ENCODE measurements at places on chromosomes 6 and 20. TPM values are rescaled to one million over a fixed set of nuclear protein-coding genes. Genes with fewer than 3 reads are reported as not detected.

SPATA25 gene
- 1.7 TPM for total RNA-seq

TINAG gene
- 0.16 TPM for total RNA-seq

TBC1D7 gene
- total RNA-seq, result 20.6 TPM

C6orf120 gene
- total RNA-seq, result 48.2 TPM

HCRTR2 gene
- total RNA-seq, result 0.16 TPM

SIRPB2 gene
- total RNA-seq, result 1.2 TPM

EDN1 gene
- 13.5 TPM for total RNA-seq

IL17F gene
- total RNA-seq, result not detected

TRAPPC3L gene
- 0.42 TPM for total RNA-seq

MYLK4 gene
- 4.0 TPM for total RNA-seq

RIMS1 gene
- total RNA-seq, result 21.0 TPM

IL20RA gene
- total RNA-seq, result 4.4 TPM

MTFR2 gene
- total RNA-seq, result 1.6 TPM

BNIP5 gene
- not detected for total RNA-seq

NKX2-4 gene
- not detected for total RNA-seq

RAB32 gene
- total RNA-seq, result 30.6 TPM

POM121L2 gene
- total RNA-seq, result not detected

HLA-DMB gene
- total RNA-seq, result 8.9 TPM

CLDN20 gene
- not detected for total RNA-seq

PPARD gene
- 5.8 TPM for total RNA-seq

MYB gene
- total RNA-seq, result 2.1 TPM

CCDC28A gene
- 18.3 TPM for total RNA-seq

USP49 gene
- 4.9 TPM for total RNA-seq

ERVFRD-1 gene
- not detected for total RNA-seq

ACTL10 gene
- total RNA-seq, result 0.95 TPM

GSTA2 gene
- not detected for total RNA-seq

BPIFA3 gene
- total RNA-seq, result not detected

STMND1 gene
- not detected for total RNA-seq

COL21A1 gene
- 151 TPM for total RNA-seq

ATP9A gene
- total RNA-seq, result 25.6 TPM

ZC3H12D gene
- 1.2 TPM for total RNA-seq

SLC22A16 gene
- 0.63 TPM for total RNA-seq

ORC3 gene
- total RNA-seq, result 56.9 TPM

NMBR gene
- total RNA-seq, result 0.32 TPM

SRSF12 gene
- total RNA-seq, result 8.6 TPM

DNAJC5 gene
- total RNA-seq, result 18.7 TPM

PPIL6 gene
- total RNA-seq, result 11.9 TPM

RIPOR3 gene
- 8.2 TPM for total RNA-seq

FGD2 gene
- 12.8 TPM for total RNA-seq

GSTA1 gene
- not detected for total RNA-seq

TGM3 gene
- not detected for total RNA-seq

HTR1E gene
- 0.26 TPM for total RNA-seq

NOTCH4 gene
- total RNA-seq, result 11.2 TPM

ZNF451 gene
- total RNA-seq, result 173 TPM

PREX1 gene
- total RNA-seq, result 18.1 TPM

ERGIC3 gene
- 176 TPM for total RNA-seq

FARS2 gene
- total RNA-seq, result 23.4 TPM

TGM2 gene
- 75.7 TPM for total RNA-seq

VGLL2 gene
- total RNA-seq, result 0.11 TPM

C6orf141 gene
- 3.1 TPM for total RNA-seq

RUNX2 gene
- 2.4 TPM for total RNA-seq

CGA gene
- total RNA-seq, result not detected

CYP39A1 gene
- 13.3 TPM for total RNA-seq
